ENCODE measurements at places on chromosomes 6 and 20.

GRCh38 chr20:39359981-39360620 is 398.0 kb downstream of the DHX35 start:
- DNase-seq, result no peak

DNA sequence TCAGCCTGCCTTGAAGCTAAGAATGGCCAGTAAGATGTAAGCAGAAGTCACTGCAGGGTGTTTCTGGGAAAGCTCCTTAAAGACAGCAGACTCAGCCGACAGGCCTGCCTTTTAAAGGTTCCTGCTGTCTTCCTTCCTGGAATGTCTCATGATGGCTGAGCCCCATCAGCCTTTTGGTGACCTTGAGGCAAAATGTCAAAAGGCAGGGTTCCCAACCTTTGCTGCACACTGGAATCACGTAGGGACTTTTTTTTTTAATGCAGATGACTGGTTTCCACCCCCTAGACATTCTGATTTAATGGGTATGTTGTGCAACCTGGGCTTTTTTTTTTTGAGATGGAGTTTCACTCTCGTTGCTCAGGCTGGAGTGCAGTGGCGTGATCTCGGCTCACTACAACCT is 11.6 kb downstream of the MDGA1 start:
- no peak for DNase-seq

GRCh38 chr6:140095532-140095931 is 721.1 kb upstream of the CITED2 start:
- no peak for DNase-seq

DNA sequence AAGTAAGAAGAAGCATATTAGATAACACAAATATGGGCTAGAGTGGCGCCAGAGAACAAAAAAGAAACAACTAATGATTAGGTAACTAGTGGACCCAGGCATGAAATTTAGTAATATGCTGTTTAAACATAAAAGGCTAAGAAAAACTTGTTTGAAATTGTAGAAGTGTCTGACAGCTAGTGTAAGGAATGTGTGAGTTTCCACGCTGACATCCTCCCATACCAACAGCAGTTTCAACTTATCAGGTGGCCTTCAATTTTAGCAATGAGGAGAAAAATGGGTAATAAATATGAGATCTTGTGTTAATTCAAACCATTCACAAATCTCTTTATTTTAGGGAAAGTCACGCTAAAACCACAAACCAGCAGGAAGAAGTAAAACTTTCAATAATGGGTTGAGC is 440.2 kb upstream of the FLRT3 start:
- no peak for DNase-seq
